Right renal pelvis (tissue), 4 donors: ENCODE measurements at places on chromosomes 16 and 17.

- no peak for DNase-seq
Observed at GRCh38 chr17:44915862-44916780, 821 bp upstream of the GFAP start.

- DNase-seq: no peak
Observed at GRCh38 chr16:69428652-69429051, 4.2 kb downstream of the CYB5B start.

DNA sequence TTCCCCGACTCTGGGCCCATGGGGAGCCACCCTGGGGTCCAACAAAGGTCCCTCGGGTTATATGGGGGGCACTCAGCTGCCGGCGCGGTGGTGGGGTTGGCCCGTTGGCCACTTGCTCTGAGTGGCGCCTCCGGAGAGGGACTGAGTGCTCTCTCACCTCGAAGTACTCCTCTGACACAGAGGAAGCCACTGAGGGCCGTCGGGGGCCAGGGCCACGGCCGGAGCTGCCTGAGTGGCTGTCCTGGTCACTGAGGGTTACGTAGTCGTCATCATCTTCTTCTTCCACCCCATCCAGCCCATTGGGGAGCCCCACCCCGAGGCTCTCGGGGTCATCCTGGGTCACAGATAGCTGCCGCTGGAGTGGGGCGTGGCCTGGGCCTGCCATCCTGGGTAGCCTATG, 25.7 kb downstream of the SLC5A10 start:
- DNase-seq: no peak

- DNase-seq: no peak
Observed at GRCh38 chr16:53911513-53911912, 207.6 kb downstream of the FTO start.

GRCh38 chr17:37118366-37119137, 169.8 kb downstream of the AATF start:
- DNase-seq: no peak

GRCh38 chr17:79566251-79566955, 44.4 kb downstream of the RBFOX3 start:
- DNase-seq: no peak

DNA sequence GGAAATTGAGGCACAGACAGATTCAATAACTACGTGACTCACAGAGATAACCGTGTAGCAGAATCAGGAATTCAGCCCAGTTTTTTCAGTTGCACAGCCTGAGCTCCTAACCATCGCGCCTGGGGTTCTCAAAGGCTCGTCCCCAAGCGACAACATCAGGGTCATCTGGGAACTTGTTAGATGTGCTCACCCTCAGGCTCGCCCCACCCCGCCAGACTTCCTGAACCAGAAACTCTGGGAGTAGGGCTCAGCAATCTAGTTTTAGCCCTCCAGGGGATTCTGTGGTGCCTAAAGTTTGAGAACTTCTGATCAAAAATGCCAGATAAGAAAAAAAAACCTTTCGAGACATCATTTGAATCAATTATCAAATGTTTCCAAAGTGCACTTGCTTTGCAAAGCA, 559.8 kb downstream of the WWOX start:
- no peak for DNase-seq

- no peak for DNase-seq
Observed at GRCh38 chr16:30837904-30838303, 50.9 kb upstream of the ZNF629 start.

DNA sequence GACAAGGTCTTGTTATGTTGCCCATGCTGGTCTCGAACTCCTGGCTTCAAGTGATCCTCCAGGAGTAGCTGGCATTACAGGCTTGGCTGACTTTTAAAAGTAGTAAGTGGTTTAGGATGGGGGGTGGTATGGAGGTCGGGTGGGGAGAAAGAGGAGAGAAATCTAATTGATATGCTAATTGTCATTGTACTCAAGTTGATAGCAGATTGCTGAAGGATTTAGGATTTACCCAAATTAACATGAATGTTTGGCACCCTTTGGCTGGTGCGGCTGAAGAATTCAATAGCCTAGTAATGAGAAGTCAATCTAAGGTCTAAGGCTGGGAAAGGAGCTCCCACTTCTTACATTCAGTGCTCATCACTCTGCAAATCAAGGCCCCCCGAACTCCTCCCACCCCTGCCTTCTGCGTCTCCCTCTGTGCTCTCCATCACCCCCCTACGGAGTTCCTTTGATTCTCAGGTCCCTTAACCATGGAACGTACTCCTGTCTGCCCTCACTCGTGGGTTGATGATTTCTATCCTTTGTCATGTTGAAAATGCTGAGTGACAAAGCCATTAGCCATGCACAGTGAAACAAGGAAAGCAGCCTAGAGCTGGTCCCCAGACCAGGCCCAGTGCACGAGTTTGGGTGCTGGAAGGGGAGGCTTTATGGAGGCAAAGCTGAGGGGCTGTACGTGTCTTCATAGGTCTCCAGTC, 17.3 kb downstream of the CDH13 start:
- no peak for DNase-seq

GRCh38 chr17:66949501-66949900, 15.0 kb upstream of the CACNG4 start:
- no peak for DNase-seq

GRCh38 chr16:56517206-56517605, 2.6 kb downstream of the BBS2 start:
- no peak for DNase-seq

GRCh38 chr17:39487946-39488345, 26.7 kb downstream of the CDK12 start:
- DNase-seq: no peak

GRCh38 chr17:8797621-8798175, 1.5 kb downstream of the MFSD6L start:
- no peak for DNase-seq

DNA sequence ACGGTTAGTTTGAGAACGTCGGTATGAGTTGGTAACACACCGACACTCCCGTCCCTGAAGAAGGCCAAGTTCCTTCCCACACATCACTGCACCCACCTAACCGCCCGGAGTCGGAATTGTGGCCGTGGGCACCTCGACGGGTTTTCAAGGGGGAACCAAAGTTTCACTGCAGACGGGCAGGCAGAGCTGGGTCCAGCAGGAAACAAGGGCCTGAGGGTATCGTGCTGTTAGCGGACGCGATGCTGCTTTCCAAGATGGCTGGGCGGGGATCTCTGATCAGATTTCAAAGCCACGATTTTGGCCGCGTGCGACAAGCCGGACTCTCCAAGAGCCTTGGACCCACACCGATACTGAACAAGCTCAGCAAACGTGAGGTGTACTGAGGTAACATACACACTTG, 82.3 kb upstream of the DOC2B start:
- no peak for DNase-seq

DNA sequence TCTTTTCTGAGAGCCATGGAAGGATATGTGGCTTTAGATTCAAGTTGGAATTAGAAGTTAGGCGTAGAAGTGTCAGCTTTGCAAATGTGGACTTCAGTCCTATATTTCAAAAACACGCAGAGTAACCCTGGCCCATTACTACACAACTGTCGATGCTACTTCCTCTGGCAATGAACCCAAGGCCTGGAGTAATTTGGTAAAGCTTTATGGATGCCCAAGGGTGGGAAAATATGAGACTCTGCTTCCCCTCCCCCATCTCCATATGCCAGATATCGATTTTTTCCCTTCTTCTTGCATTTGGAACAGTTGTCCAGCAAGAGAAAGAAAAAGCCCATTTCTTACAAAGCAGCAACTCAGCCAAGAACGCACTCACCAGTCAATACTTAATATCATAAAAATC, 2.9 kb upstream of the MAP1LC3B start:
- no peak for DNase-seq

DNA sequence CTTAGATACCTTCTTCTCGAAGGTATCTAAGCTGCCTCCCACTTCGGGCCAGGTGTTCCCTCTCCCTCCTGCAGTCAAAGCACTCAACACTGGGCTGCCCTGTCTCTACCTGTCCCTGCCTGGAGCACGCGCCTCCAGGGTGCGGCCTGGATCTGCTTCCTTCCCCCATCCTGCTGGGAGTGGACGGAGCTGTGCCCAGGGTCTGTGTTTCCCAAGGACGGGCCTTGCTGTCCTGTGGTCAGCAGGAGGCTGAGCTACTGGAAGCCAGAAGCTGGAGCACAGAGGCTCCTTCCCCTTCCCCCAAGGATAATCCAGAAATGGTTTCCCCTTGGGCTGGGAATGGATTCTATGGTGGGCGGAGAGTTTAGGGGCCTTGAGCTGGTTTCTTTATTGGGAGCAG, 16.7 kb downstream of the LLGL2 start:
- no peak for DNase-seq

- DNase-seq: no peak
Observed at GRCh38 chr16:35862242-35862641, 2402.8 kb downstream of the TP53TG3F start.

DNA sequence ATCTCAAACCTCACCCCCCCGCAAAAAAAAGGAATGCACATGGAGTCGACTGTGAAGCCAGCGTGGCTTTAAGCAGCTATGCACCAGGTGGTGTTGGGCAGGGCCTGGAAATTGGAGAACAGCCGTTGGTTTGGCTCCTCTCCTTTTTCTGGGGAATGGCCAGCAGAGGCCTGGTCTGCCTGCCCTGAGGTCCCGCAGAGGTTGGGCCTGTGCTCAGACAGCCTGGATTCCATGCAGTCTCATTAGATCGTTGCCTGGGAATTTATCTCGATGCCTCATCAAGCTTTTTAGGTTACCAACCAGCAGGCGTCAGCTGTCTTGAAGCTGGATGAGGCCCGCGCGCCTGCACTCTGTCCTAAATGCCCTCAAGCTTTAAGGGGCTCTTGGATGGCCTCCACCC, 9.8 kb downstream of the SLC12A3 start:
- DNase-seq: no peak

DNA sequence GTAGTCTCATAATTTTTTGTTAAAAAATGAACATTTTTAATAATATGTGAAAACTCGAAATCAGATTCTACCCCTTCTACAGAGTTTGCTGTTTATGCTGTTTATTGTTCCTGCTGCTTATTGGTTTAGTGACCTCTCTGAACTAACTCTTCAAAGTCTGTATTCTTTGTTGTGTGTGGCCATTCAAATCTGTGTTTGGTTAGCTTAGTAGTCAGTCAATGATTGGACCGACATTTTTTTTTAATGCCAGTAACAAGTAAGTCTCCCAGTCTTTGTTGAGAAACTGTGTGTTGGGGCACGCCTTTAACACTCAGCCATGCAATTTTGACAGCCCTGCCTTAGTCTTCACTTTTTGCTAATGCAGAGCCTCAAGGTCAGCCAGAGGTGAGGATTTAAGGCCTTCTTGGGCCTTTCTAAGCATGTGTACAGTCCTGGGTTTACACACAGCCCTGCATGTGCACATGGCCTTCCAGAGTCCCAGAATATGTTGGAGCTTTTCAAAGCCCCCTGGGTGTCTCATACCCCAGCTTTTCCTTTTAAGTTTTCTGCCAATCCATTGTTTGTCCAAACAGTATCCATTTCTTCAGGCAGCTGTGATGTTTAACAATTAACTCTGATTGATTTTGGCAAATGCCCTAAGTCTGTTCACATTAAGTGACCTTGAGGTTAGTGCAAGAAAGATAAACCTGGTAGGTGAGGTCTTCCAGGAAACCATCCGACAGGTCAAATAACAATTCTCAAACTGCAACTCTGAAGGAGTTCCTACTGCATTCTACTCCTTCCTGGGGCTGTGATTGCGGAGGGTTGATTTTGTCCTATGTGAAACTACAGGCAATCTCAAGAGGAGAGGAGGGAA, 389.3 kb downstream of the PMP22 start:
- no peak for DNase-seq

- DNase-seq: no peak
Observed at GRCh38 chr17:81553616-81554181, 1.5 kb upstream of the FAAP100 start.

DNA sequence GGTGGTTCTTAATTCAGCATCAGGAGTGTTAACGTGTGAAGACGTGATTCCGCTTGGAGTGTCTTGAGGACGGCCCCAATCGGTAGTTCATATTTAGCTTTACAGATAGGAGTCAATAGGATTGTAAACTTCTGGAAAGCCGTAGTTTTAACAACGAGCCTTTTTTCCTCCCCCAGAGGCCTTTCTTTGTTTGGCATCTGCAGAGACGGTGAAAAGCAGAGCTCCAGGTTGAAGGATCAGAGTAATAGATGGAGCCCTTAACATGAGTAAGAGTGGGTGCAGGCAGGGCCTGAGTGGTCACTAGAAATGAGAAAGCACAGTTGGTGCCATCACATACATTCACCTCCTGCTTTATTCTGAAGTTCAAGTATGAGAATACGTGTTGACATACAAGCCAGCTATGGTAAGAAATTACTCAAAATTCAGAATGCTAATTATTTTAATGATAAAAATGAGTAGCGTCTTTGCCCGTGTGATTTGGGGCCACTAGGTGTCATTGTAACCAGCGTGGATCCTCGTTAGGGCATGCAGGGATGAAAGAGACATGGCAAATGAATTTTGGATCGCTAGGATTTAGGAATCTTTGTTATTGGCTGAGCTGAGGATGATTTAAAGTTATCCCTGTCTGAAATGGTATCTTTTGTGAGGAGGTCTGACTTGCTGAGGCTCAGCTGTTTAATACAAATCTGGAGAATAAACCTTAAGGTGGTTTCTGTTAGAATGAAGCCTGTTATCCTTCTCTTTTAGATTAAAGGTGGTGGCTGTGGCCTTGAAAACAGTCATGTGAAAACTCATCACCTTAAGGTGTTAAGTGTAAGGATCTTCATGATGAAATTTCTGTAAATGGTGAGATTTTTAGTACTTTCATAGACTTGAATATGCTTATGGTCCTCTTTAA, 18.6 kb downstream of the PRCD start:
- no peak for DNase-seq

DNA sequence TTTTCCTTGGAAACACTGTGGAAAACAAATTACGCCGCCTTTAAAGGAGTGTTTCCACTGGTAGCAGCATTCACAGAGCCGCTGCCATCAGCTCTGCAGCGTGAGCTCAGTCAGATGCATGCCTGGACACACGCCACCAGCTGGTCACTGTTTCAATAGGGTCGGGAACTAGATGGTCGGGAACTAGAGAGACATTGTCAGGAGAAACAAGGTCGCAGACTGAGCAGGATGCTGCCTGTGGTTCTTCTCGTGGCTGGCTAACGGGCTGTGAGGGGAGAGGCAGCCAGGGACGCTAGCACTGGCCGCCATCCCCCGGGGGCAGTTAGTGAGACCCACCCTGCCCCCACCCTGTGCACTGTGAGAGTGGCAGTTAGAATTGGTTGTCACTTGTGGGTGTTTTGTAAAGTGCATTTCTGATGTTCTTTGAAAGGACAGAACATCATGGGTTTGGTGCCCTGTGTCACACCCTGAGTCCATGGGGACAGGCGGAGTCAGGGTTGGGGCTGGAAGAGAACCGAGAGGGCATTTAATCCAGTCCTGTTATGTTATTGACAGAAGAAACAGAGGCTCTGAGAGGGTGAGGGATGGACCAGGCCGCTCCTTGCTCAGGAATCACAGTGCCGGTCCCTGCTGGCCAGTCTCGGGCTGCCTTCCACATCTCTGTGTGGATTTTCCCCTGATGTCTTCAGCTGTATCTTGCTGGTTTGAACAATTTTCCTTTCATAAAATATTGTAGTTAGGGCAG, 86.3 kb downstream of the SPECC1 start:
- DNase-seq: peak; percentile 68

GRCh38 chr17:38911081-38911730, 14.2 kb upstream of the LASP1NB start:
- DNase-seq: no peak

DNA sequence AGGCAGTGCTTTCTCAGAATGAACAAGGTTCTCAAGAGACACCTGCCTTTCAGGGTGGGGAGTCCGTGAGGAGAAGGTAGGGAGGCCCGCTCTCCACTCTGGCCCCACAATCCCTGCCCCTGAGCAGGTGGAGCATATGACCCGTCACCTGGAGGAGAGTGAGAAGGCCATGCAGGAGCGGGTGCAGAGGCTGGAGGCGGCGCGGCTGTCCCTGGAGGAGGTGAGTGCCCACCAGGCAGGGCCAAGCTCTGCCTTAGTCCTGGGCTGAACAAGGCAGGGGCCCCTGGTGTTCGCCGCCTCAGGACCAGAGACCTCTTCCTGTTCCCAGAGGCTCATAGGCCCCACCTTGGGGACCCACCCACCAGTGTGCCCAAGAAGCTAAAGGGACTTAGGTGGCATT, 2.5 kb upstream of the RAC3 start:
- no peak for DNase-seq
